ENCODE measurements at places on chromosomes 5 and 9.

DNA sequence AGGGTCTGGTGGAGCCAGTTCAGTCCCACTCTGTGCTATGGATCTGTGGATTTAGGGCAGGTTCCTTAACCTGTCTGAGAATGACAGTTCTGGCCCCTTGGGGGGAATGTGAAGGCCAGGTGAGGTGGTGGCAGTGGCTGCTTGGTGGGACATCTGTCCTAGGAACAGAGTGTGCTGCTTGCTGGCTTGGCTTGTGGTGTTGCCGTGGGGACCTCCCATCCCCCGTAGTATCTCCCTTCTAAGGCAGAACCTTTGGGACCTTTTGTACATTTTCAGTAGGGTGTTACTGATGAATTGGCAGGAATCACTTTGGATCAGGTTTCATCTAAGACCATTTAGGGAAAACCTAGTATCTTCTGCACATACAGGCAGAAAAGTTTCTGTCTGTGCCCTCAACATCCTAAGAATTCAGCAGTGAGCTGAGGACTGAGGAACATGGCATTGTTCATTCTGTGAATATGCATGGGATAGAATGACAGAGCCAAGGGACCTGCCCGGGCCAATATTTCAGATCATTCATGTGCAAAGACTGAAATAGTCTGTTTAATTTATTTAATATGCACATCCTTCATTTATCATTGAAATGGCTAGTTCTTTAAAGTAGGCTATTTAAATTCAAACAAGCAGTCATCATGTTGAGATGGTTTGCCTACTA is 64.6 kb downstream of the WNK2 start:
- DNase-seq = no peak

DNA sequence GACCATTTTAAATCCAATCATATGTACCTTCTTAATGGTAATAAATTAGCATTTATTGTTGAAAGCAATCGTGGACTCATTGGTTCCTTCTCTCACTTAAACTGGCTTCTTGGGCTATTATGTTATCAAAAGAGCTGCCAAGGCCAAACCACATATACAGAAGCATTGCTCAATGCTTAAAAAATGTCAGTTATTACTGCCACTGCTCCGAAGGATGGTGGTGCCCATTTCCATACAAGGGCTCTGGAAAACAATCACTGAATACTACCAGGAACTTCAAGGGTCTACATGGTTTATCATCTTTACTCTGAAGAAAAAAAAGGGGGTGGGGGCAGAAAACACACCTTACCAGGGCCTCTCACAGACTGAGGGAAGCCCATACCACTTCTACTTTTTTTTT is 104.3 kb downstream of the GNAQ start:
- DNase-seq = no peak

- DNase-seq = no peak
These were observed 49.6 kb downstream of the SERINC5 start for GRCh38 chr5:80206282-80206681.

DNA sequence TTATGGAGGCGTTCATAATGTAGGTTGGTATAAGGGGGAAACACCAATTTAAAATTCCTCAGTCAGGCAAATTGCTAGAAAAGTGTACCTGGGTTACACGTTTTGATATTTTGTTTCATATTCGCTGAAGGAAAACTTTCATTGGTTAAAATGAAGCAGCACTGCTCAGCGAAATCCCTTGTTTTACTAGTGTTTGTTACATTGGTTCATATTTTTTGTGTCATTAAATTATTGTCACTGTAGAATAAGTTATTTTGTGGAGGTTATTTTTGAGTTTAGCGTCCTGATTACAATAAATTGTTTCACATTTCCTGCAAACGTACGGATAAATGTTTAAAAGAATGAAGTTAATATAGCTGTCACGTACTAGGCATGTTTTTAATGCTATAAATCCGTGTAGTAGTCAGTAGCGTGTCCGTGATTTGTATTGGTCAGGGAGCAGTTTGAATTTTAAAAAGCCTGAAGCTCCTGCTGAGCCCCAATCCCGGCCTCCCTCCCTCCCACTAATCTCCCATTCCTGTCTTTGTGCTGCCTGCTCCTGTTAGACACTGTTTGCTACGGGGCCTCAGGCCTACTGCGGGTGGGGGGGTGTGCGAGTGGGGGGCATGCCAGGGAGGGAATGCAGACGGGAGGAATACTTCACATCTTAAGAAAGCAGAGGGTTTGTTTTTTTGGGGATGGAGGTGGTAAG is 2.0 kb downstream of the NIPBL start:
- DNase-seq = no peak

DNA sequence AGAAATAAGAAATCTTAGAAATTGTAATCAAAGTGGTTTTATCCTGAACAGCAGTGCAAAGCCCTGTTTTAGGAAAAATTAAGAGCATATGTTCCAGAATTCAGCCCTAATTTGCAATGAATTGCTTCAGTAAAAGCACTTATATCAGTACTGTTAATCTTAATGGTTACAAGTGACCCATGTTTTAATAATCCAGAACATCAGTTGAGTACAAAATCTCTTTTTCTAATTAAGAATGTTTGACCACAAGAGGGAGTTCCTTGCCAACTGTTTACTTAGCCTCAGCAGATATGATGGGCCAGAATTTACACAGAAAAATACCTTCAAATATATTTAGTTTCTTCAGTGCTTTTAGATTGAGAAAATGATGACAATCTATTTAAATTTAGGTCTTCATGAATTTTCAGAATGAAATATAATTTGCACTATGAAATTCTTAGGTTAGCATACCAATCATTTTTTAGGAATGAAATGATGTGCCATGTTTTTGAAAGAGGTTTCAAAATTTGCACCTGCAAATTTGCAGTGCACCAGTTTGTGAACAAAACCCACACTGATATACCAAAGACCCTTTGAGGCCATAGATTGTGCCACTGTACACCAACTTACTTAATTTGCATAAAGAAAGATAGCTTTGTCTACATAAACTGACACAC is 926.3 kb upstream of the ARRDC3 start:
- peak; percentile 20 for DNase-seq

- DNase-seq = no peak
These were observed 17.3 kb downstream of the SKIC3 start for GRCh38 chr5:95537501-95537900.

DNA sequence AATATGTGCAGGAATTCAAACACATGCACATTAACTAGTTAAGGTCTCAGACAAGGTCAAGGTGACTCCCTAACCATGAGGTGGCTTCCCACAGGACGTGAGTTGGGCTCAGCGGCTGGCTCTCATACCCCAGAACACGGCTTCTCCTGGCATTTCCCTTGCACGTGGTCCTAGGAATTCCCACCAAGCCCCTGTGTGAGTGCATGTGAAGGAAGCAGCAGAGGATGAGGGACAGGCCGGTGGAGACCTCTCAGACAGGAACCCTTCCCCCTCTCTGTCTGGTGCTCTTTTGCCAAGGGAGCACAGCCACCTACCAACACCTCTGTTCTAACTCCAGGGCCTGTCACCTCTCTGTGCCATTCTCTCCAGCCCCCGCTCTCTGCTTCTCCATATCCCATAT is 271.0 kb downstream of the FSTL4 start:
- DNase-seq = no peak

DNA sequence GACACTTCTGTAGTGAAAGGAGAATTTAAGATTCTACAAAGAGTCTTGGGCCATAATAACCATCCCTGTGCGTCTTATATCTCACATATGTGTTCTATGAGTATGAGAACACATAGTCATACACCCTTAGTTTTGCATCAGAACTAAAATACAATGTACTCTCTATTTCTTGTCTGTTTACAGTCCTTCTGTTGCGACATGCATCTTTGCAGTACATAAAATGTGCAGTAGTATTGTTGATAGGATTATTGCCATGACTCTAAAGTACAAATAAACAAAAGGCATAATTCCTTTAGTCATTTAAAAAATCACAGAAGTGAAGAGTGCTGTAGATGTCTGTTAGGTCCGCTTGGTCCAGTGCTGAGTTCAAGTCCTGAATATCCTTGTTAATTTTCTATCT is 201.9 kb downstream of the NR3C1 start:
- no peak for DNase-seq

DNA sequence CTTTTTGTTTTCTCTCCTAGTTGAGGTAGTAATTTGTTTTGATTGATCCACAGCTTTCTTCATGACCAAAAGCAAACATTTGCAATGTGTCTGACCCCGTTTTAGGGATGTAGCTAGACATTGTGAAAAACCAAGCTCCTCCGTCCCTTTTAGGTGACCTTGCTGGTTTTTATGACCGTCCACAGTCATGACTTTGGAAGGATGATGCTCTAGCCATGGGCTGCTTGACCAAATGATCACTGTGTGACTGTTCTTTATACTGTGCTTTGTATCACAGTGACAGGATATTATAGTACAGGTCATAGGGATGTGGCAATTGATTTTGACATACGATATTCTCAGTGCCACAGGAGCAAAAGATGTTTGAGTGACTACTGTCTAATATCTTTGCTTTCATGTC is 54.4 kb downstream of the KCNN2 start:
- no peak for DNase-seq

- DNase-seq = no peak
These were observed 50.5 kb downstream of the COMMD10 start for GRCh38 chr5:116135344-116135743.

DNA sequence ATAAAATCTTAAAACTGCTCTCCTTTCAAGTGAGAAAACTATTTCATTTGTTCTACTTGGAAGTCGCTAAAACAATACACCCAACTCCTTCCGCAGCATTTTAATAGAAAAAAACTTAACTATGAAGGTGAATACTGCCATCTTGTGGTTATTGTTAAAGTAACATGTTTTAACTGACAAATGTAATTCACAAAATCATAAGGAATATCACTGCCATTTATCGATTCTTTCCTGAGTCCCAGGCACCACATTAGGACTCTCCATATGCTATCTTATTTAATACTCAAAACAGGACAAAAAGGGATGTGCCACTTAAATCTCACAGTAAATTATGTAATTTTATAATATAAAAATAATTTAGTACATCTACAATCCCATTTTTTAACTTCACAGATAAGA is 130.5 kb upstream of the ITGA1 start:
- peak; percentile 49 for DNase-seq

GRCh38 chr5:91162534-91163381 is 220.4 kb downstream of the ARRDC3 start:
- no peak for DNase-seq

DNA sequence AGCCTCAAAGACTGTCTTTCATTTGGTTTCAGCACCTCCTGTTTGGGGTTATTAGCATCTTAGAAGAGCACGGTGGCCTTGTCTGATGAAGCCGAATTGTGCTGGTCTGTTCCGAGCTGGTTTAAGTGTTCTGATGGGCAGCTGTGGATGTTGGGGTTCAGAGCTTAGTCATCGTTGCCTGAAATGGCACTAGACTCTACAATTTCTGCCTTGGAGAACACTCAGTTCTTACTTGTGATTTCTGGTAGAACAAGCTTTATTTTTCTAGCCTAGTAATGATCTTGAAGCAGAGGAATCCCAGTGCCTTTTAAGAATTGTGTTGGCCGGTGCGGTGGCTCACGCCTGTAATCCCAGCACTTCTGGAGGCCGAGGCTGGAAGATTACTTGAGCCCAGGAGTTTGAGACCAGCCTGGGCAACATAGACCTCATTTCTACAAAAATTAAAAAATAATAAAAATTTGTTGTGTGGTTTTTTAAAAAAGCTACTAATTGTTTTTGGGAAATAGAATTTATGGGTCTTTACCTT is 7.8 kb downstream of the FBXW5 start:
- DNase-seq = no peak

DNA sequence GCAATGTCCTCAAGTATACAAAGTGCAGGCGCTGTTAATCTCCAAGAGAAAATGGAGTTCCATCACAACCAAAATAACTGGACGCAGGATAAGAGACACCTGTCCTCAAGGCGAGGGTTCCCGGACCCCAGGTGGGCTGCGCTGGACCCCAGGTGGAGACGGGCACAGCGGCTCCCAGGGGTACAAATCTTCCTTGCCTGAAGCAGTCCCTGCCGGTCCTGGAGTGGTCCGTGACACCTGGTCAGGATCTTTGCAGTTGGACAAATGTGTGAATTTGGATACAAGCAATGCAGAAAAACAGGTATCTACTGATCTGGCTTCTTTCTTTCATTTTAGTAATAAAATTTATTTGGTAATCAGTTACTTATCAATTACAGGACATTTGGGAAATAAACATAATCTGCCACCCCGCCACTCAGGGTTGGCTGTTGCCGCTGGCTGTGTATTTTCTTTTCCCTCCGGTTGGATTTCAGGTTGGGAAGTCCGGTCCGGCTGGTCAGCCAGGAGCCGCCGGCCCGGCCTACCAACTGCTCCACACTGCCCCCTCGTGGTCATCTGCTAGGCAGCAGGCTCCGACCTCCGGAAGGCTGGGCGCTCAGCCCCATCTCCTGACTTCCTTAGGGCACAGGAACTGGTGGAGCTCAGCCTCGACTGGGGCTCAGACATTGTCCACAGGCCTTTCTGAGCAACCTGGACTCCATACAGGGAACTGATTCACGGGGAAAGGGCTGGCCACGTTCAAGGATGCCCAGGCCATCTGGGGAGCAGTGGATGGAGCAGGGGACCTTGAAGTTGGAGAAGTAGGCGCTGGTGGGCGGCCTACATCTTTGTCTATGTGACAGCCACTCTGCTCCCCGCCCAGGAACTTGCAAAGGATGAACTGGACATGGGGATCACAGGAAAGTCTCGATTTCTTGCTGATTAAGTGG is 43.4 kb downstream of the NXNL2 start:
- DNase-seq = peak; percentile 62

- no peak for DNase-seq
These were observed 382.9 kb upstream of the RFX3 start for GRCh38 chr9:3908731-3909130.

GRCh38 chr5:40480392-40480791 is 199.3 kb upstream of the PTGER4 start:
- DNase-seq = no peak

DNA sequence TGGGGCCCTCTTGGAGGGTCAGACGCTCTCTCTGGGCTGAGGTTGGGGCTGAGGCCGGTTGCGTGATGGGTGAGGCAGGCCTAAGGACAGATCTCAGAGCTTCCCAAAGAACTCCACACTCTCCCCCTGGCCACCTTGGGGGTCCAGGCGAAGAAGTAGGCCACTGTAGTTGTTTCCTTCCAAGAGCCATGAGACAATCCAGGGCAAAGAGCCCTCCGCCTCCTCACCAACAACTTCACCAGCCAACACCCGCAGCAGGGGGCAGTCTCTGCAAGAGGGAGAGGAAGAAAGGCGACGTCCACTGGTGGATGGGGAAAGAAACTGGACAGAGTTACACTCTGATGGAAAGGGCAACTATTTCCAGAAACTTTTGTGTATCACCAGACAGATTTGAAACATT is 10.7 kb downstream of the SLC35A4 start:
- no peak for DNase-seq

- no peak for DNase-seq
These were observed 345.9 kb upstream of the RPS23 start for GRCh38 chr5:82624062-82624461.

- no peak for DNase-seq
These were observed 258.6 kb downstream of the ASTN2 start for GRCh38 chr9:117156144-117156688.

- DNase-seq = no peak
These were observed 93.9 kb downstream of the GPBP1 start for GRCh38 chr5:57267805-57268204.

DNA sequence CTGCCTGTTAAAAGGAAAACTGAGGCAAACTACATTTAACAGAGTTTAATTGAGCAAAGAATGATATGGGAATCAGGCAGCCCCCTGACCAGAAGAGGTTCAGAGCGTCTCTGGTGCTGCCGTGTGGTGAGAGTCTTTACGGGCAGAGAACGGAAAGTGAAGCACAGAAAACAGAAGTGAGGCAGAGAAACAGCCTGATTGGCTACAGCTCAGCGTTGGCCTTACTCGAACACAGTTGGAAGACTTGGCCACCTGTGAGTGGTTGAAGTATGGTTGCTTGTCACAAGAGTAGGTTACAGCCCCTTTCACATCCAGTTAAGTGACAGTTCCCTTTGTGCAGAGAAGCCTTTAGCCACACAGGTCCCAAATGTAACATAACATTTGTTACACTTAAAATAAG is 16.9 kb upstream of the FBP1 start:
- peak; percentile 92 for DNase-seq

All from OCI-LY7 (cell line).